AG09319 (cell line): ENCODE measurements at places on chromosomes 5 and 9.

GRCh38 chr5:10667431-10668057 is 93.5 kb downstream of the DAP start:
- DNase-seq = no peak

GRCh38 chr9:114515528-114515927 is 10.3 kb upstream of the WHRN start:
- no peak for DNase-seq

DNA sequence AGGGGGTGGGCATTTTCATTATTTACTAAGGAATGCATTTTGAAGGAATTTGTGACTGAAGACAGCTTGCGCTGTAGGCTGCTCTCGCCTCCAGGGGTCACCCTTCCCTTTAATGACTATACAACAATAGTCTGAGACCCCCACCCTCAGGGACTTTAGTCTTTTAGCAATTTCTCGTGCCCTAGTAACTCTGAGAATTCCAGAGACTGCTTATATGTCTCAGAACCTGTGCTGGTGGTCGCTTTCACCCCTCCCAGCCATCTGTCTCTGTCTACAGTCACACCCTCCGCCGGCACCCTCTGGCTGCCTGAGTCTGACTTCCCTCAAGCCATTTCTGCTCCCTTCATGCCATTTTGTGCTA is 671.4 kb downstream of the NR2F1-AS1 start:
- DNase-seq = no peak

- no peak for DNase-seq
Measured at GRCh38 chr5:68644971-68645370, 429.4 kb downstream of the PIK3R1 start.

- DNase-seq = no peak
Measured at GRCh38 chr5:133668458-133668857, 56.1 kb upstream of the FSTL4 start.

DNA sequence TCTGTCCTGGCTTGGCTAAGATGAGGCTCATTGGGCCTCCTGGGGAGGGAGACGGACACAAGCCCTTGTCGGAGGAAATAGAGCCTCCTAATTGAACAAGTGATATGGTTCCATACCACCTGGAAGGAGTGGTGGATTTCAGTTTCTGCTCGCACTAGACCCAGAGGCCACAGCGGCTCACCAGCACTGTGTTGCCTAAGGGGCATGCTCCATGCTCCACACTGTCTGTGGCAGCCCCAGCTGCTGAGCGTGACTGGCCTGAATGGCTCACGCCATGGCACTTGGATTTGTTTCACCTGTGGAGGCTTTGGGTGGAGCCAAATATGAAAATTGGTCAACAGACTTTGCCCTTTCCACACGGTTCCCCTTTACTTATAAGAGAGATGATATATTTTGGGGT is 181.1 kb downstream of the HSPA4 start:
- DNase-seq = no peak

DNA sequence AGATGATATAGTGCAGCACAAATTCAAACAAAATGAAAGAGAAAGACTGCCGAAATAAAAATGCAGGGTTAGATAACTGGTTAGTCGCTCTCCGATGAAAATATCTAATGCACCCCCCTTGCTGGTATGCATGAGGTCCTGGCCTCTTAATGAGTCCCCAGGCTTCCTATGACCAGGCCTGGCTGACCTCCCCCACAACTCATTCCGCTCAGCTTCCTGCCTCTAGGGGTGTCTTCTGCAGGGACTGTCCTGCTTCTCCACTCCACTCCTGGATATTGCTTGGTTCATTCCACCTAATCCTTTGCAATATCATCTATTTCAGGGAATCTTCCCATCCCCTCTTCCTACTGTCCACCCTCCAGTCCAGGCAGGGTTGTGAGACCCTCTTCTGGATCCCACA is 341.8 kb downstream of the ASTN2 start:
- DNase-seq = no peak

- DNase-seq = no peak
Measured at GRCh38 chr5:171157775-171158174, 151.3 kb upstream of the TLX3 start.

GRCh38 chr5:144219869-144220268 is 49.2 kb downstream of the KCTD16 start:
- no peak for DNase-seq

DNA sequence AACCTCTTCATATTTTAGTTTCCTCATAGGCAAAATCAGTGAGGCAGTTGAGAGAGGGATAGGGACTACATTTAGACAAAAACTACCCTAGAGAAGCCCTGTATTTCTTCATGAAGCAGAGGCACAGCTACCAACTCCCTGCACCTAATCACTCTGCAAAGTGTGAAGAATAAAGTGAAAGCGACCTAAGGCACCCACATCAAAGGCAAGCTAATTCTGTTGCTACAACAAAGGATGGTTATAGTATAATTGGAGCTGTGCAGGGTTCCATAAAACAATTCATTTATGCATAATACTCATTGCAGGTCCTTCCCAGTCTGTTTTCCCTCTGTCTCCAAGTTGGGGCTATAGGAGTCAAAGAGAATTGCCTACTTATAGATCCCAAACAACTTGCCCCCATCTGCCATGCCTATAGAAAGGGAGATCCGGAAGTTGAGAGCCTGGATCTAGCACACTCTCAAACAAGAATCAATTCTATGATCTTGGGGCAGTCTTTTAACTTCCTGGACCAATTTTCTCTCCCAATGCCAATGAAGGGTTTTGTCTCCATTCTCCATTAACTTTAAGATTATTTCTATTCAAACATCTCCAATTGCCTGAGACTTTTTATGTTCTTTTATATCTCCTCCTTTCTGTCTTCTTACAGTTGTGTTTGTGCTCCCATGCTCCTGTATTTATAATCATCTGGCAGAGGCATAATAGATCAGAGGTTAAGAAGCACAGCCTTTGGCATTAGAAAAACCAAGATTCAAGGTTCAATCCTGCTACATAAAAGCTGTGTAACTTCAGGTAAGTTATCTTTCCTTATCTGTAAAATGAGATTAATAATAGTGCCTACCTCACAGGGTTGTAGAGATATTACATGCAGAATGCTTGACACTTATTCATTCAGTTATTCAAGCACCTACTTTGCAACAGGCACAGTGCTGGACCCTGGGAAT is 56.0 kb upstream of the PTGER4 start:
- DNase-seq = no peak

- DNase-seq = no peak
Measured at GRCh38 chr9:109886617-109887016, 106.6 kb downstream of the PALM2AKAP2 start.

- DNase-seq = no peak
Measured at GRCh38 chr9:126915281-126915816, 767 bp downstream of the RALGPS1 start.

DNA sequence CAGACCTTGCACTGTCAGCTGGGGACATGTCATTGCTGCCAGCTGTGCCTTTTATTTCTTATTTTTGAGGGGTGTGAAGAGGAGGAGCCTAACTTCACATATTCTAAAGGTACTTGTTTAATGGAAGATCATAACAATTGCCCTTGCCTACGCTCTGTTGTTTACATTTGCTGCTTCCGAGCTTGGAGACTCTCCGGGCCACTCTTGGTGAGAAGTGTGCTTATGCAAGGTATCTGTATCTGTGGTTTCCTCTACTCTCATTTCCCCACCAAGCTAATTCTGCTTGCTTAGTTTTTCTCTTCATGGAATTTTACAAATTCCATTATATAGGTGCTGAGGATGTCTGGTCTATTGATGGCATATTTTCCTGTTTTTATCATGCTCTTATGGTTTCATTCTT is 105.3 kb downstream of the RASGRF2 start:
- no peak for DNase-seq

DNA sequence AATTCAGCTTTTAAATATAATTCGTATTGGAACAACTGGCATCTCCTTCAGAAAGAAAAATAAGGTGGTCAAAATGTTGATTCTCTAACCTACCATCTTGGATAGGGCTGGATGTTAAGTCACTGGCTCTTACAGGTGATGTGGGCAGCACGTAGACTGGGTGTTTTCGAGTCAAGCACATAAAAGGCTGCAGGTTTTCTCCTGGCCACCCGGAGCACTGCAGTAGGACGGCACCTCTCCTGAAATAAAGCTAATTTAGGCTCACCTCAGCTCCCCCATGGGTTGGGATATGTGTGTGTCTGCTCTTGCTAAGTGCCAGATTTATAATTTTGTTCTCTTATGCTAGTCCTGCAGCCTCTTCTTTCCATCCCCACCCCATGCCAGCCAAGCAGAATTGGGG is 80.3 kb downstream of the IQGAP2 start:
- DNase-seq = no peak

DNA sequence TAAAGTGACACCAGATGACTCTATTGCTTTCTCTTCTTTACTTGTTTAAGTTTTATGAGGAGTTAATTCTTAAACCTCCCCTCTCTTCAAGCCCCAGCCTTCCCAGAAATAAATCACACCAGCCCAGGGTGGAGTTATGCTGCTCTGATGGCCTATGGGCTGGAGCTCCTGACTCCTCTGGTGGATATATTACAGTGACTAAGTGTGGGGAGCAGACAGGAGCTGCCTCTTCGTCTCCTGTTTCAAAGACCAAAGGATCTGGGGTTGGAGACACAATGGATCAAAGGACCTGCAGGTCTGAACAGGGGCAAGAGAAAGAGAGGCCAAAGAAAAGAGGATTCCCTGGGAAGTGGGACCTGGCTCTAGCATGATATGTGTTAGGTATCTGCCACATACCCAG is 312.0 kb upstream of the MSX2 start:
- DNase-seq = no peak

- no peak for DNase-seq
Measured at GRCh38 chr5:15791274-15791673, 291.3 kb downstream of the FBXL7 start.

GRCh38 chr5:96218653-96219052 is 214.4 kb downstream of the PCSK1 start:
- no peak for DNase-seq

- DNase-seq = no peak
Measured at GRCh38 chr9:89083626-89084025, 92.4 kb downstream of the S1PR3 start.

DNA sequence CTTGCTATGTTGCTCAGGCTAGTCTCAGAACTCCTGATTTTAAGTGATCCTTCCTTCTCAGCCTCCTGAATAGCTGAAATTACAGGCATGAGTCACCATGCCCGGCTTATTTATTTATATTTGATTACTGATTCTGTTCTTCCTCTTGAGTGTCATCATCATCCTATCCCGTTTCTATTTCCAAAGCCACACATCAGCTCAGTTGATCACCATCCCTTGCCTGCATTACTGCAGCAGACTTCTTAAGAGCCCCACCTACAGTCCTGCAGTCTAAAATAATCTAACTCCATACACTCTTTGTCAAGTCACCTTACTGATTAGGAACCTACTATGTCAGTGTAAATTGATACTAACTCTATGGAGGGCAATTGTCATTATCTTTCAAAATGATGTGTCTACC is 138.9 kb upstream of the RAI14 start:
- no peak for DNase-seq

DNA sequence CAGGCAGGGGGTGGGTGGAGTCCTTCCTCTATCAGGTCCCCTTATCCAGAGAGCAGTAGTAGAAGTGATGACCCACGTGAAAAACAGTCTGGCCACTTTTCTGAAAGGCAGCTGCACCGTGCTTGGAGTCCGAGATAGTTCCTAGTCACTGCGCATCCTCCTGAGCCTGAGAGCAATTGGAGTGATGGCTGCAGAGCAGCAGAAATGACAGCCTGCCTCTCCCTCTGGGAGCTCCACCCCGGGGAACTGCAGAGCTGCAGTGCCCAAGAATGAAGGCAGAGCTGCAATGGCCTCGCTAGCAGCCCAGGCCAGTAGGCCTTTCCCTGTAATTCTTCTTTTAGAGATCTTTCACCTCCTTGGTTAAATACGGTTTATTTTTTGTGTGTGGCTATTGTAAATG is 82.6 kb downstream of the CETN3 start:
- no peak for DNase-seq

- DNase-seq = no peak
Measured at GRCh38 chr5:14328144-14328543, 185.0 kb downstream of the TRIO start.

DNA sequence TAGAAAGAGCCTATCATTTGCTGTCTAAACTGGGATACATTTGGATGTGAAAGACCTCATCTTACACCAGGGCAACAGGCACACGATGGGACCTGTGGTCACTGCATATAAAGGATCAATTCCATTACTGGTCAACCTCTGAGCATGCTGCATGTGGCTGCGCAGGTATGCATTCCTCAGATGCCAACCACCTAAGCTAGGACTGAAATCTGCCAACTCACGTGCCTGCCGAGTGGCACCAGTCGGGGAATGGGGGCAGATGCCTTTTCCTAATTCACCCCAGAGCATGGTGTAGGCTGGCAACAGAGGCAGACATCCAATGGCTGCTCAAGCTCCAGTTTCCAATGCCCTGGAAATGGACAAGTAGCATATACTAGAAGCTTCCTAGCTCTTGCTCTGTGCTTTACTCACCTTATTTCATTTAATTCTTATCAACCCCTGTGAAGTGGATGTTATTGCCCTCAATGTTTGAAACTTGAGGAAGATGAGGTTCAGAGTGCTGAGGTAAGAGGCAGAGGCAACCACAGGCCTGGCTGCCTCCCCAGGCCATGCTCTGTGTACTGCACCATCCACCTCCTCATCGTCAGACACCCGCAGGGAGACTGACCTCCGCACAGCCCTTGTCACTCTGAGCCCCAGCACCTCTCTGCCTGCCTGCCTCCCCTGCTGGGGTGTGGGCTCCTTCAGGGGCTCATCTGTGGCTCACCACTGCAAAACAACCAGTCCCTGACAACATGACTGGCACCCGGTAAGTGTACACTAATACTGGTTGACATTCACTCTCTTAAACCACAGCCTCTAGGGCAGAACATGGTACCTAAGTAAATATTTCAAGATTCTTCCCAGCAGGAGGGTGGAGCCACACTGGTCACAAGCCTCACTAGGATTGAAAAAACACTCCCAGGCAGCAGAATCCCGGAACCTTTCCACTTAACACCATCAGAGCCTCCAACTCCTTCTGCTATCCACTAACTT is 228.5 kb downstream of the CRB2 start:
- DNase-seq = no peak

DNA sequence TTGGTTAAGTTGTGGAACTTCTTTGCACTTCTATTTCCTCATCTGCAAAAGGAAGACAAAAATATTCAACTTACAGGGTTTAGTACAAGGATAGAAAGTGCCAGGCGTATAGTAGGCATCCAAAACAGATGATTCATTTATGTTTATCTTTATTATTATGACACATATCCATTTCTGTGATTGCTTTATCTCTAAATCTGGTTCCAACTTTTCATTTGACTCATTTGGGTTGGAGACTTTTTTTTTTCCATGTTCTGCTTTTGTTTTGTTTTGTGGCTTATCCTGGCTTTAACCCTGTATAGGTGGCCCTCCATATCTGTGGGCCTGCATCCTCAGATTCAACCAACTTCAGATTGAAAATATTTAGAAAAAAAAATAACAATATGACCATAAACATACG is 186.7 kb upstream of the SLC24A2 start:
- DNase-seq = no peak
